ENCODE measurements at places on chromosomes 16 and 17.

DNA sequence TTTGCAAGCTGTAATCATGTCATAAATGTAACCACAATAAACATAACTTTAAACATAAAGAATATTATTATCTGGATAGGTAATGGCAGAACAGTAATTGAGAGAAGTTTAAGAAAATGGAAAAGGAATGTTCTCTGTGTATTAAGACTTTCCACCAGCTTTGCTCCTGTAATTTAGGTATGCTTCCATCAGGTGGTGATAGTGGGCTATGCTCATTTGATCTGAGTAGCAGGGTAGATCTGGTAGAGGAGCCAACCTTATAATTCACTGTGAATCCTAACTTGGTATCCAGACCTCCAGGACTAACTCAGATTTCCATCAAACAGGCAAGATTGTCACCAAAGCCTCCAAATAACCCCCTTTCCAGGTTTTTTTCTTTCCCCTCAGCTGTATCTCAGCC, 137.9 kb upstream of the ZKSCAN2 start:
- peak; percentile 9 for DNase-seq

GRCh38 chr16:58883131-58883530, 149.0 kb upstream of the GOT2 start:
- no peak for DNase-seq

DNA sequence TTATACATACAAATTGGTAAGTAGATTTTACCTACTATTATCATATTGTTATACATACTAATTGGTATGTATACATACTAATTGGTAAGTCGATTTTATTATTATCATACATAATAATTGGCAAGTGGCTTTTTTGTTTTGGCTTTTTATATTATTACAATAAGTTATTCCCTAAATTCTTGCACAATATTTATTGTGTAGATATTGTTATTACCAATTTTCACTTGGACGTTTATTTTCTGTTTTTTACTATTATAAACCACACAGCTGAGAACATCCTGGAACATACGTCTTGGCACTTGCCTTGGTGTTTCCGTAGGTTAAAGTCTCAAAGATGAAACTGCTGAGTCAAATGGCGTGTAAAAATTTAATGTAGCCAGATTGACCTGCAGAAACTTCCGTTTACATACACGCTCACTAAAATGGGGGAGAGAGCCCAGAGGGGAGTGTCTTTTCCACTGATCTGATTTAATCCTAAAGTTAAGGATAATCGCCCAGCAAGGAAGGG, 18.9 kb downstream of the GNGT2 start:
- no peak for DNase-seq

GRCh38 chr17:75032720-75033280, 14.0 kb downstream of the ATP5PD start:
- peak; percentile 19 for DNase-seq

DNA sequence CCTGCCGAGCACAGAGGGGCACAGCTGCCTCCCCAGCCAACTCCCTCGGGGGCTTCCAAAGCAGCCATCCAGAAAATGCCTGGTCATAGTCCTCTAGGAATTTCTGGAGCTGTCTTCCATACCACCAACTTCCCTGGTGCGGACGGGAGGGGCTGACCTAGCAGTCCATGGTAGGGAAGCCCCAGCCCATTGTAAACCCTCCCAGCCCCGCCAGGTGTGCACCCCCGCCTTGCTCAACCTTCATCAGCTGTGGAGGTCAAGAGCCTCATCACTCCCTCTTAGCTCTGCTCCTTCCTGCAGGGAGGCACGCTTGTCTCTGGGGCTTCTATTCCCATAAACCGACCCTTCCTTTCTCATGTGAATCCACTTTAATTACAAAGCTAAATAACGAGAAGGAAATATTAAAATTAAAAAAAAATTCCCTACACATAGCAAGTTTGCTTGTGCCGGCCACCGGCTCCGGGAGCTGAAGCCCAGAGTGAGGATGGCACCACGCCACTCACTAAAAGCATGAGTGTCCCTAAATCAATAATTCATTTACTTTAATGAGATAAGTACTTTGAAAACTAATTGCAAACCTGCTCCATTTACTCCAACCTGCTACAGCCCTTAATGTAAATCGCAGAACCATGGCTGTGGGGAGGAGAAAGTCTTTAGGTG, 181.4 kb downstream of the ENGASE start:
- DNase-seq: no peak

GRCh38 chr16:77191259-77191969, 424 bp downstream of the MON1B start:
- DNase-seq: peak; percentile 39

DNA sequence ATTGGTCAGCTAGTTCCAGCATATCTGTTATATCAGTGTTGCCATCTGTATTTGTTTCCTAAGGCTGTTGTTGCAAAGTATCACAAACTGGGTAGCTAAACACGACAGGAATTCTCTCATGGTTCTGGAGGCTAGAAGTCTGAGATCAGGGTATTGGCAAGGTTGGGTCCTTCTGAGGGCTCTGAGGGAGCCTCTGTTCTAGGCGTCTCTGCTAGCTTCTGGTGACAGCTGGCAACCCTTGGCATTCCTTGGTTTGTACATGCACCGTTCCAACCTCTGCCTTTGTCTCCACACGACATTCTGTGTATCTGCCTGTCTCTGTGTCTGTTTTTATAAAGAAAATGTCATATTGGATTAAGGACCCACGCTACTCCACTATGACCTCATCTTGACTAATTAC, 219.9 kb upstream of the NLRP1 start:
- no peak for DNase-seq

- DNase-seq: no peak
These were observed 77.4 kb downstream of the RPA1 start for GRCh38 chr17:1907216-1907631.

DNA sequence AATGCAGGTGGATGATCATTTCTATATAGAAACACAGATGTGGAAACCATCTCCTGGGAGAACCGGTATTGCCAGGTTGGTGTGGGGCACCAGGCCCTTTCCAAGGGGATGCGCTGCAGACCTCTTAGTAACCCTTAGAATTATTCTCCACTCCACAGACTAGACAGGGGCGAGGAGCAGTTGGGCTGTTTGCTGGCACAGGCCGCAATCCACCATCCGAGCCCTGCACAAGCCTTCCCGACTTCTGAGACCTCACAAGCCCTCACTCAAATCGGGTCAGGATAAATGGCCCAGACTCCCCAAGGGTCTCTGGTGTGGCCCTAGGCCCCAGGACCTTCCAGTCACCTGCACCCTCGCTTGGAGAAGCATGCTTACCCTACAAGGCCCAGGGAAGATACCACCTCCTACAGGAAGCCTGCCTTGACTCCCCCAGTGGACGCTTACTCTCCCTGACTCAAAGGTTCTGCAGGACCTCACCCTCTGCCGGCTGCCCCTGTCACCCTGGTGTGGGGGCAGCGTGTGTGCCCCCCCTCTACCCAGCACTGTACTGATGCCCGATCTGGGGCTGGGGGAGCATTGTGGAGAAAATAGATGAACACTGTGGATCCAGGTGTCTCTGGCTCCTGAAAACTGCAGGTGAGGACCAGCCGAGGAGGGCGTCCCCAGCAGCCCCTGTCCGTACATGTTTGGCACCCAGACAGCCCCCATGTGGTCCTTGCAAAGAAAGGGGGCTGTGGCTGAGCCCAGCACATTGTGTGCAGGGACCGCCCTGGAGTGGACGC, 49.8 kb upstream of the ACSF3 start:
- DNase-seq: no peak

DNA sequence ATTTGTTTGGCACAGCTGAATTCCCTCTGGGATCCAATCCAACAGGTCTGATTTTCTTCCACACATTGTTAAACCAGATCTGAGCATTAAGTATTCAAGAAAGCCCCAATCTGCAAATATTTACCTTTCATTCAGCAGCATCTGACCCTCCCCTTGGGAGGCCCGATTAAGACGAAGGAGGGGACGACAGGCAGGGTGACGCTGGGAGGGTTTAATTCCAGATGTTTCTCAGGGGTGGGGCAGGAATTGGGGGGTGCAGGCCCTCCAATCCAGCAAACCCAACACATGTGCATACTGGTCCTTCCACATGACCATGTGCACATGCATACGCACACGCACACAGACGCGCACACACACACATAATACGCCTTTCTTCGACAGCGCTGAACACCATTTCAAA, 240.5 kb downstream of the GSG1L start:
- DNase-seq: no peak

DNA sequence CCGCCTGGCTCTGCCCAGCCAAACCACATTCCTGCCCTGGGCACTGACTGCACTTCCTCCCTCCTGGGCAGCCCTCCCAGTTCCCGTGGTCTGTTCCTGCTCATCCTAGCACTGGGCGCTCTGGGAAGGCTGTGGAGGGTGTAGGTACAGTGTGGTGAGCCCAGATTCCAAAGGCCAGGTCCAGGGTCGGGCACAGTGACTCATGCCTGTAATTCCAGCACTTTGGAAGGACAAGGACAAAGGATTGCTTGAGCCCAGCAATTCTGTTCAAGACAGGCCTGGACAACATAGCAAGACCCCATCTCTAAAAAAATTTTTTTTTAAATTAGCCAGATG, 30.6 kb downstream of the C16orf74 start:
- peak; percentile 88 for DNase-seq

DNA sequence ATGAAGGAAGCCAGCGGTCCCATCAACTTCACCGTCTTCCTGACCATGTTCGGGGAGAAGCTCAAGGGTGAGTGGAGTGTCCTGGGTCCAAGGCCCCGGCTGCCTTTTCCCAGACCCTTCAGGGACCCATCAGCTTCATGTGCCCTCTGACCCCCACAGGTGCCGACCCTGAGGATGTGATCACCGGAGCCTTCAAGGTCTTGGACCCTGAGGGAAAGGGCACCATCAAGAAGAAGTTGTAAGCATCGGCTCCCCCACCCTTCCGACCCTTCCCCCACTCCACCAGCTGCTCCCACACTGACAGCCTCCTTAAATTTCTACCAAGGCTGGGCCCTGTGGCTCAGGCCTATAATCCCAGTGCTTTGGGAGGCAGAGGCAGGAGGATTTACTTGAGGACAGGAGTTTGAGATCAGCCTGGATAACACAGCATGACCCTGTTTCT, 1.9 kb downstream of the MYL11 start:
- DNase-seq: no peak

DNA sequence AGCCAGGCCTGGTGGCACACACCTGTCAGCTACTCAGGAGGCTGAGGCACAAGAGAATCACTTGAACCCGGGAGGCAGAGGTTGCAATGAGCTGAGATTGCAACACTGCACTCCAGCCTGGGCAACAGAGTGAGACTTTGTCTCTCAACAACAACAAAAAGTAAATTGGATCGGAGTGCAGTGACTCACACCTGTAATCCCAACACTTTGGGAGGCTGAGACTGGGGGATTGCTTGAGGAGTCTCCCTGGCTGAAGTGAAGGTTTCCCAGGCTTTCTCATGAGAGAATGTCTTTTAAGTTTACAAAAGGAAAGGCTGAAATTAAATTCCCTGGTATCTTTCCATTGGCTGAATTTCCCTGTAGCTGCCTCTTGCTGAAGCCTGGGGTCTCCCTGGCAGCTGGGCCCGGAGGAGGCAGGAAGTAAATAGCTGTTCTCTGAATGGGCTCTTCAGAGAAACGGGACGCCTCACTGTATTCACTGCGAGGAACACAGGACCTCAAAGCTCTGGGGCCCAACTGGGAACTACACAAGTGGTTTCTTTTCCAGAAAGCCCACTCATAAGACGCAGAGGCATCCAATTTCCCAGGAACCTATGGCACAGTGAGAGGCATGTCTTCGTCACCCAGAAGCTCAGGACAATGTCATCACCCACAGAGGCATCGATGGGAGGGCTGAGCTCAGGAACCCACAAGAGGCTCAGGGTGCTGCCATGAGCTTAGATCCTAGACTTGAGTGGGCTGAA, 77.4 kb upstream of the SMURF2 start:
- DNase-seq: no peak

- DNase-seq: no peak
These were observed 36.4 kb upstream of the HSBP1 start for GRCh38 chr16:83771306-83771942.

GRCh38 chr17:4833941-4834680, 971 bp downstream of the MINK1 start:
- peak; percentile 53 for DNase-seq

DNA sequence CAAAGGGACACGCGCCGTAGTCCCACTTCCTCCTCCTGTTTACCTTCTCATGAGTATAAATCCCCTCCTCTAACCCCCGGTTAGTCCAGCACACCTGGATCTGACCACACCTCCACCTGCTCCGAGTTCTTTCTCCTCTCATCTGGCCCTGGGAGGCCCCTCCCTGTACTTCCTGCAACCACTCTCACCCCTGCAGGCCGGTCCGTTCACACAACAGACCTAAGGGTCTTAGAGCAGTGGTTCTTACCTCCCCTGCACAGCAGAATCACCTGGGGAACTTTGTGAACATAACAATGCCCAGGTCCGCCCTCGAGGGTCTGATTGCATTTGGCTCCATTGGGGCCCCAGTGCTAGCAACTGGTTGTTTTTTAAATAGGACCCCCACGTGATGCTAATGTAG, 24.8 kb downstream of the TMEM114 start:
- DNase-seq: no peak

DNA sequence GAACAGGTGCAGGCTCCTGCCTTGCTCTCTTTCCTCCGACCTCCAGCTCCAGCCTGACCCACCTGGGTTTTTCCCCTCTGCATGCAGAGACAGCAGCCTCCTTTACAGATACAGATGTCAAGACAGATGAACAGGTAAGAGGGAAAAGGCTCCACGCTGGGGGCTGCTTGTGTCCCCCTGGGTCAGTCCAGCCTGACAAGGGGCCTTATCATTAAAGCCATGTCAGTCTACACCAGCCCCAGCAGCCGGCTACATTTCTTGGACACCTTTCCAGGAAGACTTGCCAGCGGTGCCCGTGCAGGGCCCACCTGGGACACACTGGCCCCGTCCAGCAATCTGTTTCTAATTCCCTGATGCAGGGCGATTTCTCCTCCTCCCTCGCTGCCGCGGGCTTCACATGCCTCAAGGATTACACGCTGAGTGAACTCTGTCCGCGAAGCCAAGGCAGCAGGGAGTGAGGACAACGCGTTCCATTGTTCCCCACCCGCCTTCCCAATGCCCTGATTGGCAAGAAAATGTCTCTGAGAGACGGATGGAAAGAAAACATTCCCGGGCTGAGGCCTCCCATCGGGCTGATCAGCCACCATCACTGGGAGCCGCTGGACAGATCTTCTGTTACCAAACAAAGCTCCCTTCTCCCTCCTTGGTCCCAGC, 184.7 kb downstream of the C16orf95 start:
- no peak for DNase-seq

DNA sequence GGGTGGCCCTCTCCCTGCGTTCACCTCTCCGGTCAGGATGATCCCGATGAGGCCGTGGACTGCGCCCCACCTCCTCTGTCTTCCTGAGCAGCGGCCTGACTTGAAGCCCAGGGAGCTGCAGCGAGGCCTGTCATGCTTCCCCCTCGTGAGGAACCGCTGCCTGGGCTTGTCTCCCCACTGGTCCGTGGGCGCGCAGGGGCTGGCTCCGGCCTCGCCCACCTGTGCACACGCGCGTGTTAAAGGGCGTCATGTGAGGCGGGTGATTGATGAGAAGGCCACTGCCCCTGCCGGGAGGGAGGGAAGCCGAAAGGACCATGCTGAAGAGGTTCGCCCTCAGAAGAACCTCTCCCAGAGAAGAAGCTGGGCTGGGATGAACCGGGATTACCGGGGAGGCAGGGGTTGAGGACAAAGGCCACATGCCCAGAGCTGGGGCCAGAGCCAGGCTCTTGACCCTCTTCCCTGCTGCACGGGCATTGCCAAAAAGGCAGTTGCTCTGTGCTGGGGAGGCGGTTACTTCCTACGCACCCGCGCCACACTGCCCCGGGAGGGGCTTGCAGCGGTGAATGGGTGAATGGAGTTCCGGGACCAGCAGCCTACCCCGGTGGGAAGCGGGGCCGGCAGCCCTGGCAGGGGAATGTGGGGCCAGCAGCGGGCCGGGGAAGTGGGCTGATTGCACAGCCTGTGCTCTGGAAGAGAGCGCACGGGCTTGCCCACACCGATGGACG, 85.9 kb upstream of the GSE1 start:
- DNase-seq: no peak
